Stimulated activated CD8-positive, alpha-beta memory T cell treated with anti-CD3 and anti-CD28 coated beads, Interleukin-12 subunit alpha, Interleukin-12 subunit beta, amount 100 ng/mL, for 4 hours (primary cell): ENCODE measurements at places on chromosomes 2 and 18.
A peak's percentile ranks its signal among the peaks of the same experiment; 100 is the strongest.

DNA sequence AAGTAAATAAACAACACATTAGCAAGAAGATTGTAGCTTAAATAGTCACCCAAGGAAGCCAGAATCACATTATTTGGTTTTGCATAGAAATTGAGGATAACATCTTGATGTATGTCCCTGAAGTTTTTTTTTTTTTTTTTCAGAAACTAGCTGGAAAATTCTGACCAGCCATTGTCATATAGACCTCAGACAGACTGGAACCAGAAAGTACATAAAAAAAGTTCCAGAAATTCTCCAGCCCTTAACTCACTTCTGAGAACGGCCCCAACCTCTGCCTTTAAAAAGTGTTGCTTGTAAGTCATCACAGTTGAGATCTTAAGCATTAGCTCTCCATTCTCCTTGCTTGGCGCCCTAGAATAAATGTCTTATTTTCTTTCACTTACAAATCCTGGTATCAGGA, 350.5 kb downstream of the CCDC85A start:
- DNase-seq = no peak

DNA sequence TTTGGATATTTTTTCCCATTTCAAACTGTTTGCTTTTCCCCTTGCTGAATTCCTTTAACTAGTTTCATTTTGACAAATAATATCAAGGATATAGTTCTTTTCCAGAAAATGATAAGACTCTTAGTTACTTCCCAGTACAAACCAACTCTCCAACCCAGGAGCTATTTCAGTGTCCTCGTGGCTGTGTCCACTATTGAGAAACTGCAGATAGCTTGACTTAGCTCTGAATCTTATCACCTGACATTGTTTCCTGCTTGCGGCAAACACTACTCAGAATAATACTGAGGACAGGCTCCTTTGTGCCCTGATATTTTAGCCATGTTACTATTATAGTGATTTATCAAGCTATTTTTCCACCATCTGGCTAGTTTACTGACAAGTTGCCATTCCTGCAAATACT, 74.6 kb downstream of the KLF7 start:
- DNase-seq = no peak

- DNase-seq = no peak
Measured at GRCh38 chr2:3793249-3793648, 89.9 kb downstream of the DCDC2C start.

- DNase-seq = no peak
Measured at GRCh38 chr2:98524168-98524567, 79.5 kb downstream of the INPP4A start.

- no peak for DNase-seq
Measured at GRCh38 chr2:38174131-38174530, 98.2 kb upstream of the CYP1B1 start.

DNA sequence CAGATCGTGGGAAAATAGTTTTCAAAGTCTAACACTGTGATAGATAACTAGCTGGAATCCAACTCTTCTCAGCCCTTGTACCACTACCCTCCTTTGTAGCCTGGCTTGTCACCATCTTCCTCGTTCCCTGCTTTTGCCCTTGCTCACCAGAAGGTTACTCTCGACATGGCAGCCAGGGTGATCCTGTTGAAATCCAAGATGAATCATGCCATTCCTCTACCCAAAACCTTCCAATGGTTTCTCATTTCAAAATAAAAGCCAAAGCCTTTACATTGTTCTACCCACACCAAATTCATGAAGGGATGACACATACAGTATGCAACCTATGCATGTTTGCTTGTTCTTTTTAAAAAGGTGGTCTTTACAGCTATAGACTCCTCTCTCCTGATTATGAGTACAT, 45.7 kb downstream of the STAT4 start:
- no peak for DNase-seq

DNA sequence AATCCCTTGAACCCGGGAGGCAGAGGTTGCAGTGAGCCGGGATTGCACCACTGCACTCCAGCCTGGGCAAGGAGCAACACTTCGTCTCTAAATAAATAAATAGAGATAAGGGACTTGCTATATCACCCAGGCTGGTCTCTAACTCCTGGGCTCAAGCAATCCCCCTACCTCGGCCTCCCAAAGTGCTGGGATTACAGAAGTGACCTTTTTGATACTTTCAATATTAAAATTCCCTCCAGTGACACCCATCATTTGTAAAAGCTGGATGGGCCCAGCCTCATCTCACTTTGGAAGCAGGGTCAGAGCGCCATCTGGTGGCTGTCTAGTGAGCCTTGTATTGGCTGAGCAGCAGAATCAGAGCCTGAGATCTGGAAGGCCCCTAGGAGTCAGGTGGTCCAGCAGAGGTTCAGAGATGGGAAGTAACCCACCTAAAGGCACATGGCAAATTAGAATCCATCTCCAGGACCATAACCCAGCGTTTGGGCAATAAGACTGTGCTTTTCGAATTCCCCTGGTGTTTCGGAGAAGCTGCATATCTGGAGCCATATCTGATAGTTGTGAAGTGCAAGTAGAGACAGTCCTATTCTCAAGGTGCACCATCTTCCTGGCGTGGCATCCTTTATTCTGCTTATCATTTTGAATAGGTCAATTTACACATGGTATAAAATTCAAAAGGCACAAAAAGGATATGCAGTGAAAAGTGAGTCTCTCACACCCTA, 18.3 kb upstream of the SLC35F6 start:
- peak; percentile 43 for DNase-seq

- DNase-seq = no peak
Measured at GRCh38 chr2:238921681-238922319, 73.9 kb downstream of the TWIST2 start.

DNA sequence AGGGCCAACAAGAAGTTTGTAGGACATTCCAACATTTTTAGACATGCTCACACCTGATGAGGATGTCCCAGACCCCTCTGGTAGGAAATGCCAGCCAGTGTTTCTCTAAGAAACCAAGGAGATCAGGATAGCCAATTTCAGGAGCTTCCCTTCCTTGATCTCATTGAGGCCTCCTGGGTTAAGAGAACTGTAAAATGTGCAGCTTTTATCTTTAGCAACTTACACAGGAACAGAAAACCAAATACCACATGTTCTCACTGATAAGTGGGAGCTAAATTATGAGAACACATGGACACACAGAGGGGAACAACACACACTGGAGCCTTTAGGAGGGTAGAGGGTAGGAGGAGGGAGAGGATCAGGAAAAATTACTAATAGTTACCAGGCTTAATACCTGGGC, 99.6 kb upstream of the MAP2 start:
- no peak for DNase-seq

DNA sequence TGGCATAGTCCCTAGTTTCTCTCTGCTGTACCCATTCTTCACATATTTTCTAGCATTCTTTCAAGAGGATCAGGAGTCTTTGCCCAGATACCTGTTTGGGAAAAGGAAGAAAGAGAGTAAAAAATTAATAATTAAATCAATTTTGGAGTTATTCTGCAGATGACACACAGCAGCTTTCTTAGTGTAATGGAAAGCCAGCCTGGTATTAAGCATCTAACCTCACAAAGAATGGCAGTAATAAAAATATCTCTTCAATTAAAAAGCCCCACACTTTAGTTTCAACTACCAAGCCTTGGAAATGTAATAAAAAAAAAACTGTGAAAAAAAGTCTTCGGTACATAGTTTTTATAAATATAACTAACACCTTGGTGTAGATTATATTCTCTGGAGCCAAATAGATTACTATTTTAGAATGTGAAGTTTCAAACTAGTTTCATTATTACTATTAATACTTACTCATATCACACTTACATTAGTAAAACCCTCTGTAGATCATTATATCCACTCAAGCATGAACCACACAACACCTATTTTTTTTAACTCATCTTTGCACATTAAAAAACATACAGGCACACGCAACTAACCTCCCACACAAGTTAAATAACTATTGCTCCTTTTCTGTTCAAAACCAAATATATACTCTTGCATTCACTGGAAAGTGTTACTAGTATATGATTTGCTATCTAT, 90.9 kb downstream of the GPD2 start:
- DNase-seq = no peak

GRCh38 chr2:128410035-128410757, 91.5 kb upstream of the HS6ST1 start:
- no peak for DNase-seq

DNA sequence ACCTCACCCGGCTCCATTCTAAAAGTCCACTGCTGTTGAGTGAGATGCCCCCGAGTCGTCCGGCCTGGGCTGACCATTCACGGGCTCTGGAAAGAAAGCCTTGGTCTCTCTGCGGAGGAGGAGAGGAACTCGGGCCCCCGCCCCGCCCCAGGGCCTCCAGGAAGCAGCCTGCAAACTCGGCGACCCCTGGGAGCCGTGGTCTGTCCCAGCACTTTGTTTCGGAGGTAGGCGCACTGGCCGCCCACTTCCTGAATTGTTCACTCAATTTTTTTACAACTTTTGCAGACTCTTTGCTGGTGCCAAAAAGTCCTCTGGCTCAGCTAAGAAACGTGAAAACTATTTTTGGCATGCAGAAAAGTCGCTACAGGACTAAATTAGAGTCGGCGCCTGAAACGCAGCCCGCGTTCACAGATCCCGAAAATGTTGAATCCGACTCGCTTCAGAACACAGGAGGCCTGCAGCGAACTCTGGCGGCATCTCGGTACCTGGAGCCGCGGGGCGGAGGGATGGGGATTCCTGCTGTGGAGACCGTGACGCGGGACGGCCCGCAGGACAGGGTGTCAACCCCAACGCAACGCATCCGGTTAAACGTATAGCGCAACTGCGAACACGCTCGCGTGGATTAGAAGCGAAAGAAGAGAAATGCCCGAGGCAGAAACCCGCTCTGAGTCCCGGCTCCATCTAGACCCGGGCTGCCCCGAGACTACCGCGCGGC, 1.5 kb downstream of the PXDN start:
- DNase-seq = no peak

DNA sequence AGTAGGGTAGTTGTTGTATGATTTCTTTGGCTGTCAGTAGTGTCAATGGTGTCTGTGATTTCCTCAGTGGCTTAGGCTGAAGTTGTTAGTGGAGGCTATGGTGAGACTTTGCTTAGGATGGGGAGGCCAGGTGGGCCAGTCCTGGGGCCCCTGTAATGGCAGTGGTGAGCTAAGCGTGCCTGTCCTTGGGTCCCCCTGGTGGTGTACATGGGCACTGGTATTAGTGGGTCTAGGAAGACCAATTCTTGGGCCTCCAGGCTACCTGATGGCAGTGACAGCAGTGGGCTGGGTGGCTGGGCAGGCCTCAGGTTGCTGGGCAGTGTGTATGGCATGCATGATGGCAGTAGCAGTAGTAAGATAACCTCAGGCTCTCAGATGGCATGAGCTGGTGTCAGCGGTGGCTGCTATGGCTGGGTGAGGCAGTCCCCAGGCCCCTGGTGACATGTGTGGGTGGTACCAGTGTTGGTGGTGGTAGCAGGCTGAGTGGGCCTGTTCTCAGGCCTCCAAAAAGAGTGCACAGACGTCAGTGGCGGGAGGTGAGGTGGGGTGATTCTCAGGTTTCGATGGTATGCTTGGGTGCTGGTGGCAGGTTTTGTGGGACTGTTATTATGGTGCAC, 103.2 kb downstream of the KLHL14 start:
- DNase-seq = no peak

DNA sequence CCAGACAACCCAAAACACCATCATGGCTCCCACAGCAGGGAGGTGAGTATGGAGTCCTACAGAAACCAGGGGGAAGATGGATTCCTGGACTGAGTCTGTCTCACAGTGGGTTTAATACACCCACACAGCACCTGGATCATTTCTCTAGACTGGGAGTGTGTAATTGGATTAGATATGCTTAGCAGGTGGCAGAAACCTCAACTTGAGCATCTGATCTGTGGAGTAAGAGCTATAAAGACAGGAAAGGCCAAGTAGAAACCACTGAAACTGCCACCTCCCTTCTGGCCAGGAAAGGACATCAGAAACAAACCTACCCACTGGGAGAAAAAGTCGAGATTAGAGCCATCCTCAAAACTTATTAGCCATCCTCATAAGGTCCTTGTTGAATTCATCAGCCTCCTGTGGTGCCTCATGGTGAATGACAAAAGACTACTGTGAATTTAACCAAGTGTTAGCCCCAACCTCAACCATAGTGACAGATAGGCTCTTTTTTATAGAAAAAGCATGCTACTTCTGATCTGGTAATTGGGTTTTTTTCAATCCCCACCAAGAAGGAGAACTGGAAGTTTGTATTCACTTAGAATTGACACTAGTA, 28.1 kb upstream of the CHST9 start:
- DNase-seq = no peak

DNA sequence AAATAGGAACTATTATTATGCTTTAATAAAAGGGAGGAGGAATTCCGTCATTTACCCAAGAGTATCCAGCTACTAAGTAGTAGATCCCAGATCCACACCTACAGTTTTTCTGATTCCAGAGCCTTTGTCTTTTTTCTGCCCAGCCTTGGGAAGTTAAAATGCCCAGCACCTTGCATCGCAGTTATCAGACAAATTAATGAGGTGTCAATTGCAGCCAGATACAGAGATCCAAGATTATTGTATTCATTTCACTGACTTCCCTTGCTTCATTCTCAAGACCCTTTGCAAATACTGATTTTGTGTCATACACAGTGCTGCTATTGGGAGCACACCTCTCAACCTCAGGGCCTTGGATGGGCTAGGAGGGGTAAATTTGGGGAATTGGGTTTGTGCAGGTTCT, 1.1 kb downstream of the IL18R1 start:
- no peak for DNase-seq

GRCh38 chr18:419541-420175, 80.8 kb downstream of the COLEC12 start:
- no peak for DNase-seq

DNA sequence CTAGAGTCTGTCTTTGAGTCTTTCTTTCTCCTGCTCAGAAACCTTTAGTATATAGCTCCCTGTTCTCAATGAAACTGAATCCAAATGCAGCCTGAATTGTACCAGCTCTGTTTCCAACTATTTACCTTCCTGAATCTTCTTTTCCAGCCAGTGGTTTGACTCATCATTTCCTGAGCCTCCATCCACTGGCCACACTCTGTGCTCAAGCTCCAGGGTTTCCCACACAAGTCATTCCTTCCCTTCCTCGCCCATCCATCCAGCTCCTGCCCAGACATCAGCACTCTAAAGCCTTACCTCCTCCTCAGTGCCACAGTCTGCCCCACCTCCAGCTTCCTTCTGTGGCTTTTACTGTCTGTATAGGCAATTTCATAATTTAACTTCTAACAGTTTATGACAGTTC, 233.6 kb upstream of the RASGRP3 start:
- no peak for DNase-seq

DNA sequence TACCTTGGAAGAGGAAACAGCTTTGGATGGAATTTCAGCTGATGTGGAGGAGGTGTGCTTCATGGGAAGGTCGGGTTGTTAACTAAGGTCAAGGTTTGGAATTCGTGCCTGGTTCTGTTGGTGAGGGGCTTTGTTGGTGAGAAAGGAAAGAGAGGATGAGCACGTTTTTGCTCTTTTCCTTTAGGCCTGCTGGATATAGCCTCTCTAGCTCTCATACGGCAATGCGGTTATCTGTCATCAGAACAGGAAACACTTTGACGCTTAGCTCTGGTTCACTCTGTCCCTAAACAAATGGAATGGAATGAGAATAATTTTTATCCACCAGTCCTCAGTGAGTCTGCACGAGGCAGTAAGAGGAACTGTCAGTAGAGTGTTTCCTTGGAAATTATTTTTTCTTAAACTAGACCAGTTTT, 169.7 kb upstream of the NOSTRIN start:
- DNase-seq = no peak

GRCh38 chr18:24015639-24016631, 1.4 kb downstream of the TTC39C start:
- no peak for DNase-seq
